ENCODE measurements at places on chromosomes 3 and 15. TPM values are rescaled to one million over a fixed set of nuclear protein-coding genes. Genes with fewer than 3 reads are reported as not detected.

The AADACL2 gene
- 0.33 TPM for total RNA-seq

The GOLIM4 gene
- 44.8 TPM for total RNA-seq

The STT3B gene
- 74.3 TPM for total RNA-seq

The TERC gene
- 93.6 TPM for total RNA-seq

The FBXW12 gene
- not detected for total RNA-seq

All from esophagus muscularis mucosa (tissue), 4 donors.